ENCODE measurements at places on chromosomes 16 and 17.

DNA sequence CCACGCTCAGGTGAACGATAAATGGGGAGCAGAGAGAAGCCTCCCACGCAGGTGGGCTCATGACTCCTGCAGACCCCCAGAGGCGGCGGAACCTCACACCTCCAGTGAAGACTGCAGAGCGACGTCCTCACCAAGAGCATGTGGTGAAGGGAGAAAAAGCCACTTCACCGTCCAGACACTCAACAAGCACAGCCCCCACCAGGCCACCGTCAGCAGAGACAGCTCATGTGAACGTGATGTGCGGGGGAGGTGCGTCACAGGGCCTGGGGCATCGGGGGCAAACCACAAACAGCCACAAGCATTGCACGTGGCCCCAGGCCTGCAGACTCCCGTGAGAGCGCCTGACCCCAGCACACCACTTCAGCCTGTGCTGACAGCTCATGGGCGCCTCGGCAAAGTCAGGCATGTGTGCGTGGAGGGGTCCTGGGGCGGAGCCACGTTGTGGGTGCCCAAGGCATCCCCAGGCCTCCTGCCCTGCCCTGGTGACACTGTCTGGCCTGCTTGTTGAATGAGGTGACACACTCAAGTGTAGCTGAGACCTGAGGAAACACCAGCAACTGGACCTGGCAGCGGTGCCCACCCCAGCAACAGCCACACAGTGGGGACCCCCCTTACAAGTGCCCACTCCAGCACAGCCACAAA, 19.0 kb downstream of the LMF1 start:
- H3K4me3 ChIP-seq, result no peak overlapping the region
- peaks cover 2% of the 10 kb centered on the region for H3K4me1 ChIP-seq
- no peak for DNase-seq
- H3K36me3 ChIP-seq, result peaks cover 23% of the 10 kb centered on the region
- H3K27me3 ChIP-seq, result no peaks in the 10 kb centered on the region
- H3K27ac ChIP-seq, result no peak overlapping the region

DNA sequence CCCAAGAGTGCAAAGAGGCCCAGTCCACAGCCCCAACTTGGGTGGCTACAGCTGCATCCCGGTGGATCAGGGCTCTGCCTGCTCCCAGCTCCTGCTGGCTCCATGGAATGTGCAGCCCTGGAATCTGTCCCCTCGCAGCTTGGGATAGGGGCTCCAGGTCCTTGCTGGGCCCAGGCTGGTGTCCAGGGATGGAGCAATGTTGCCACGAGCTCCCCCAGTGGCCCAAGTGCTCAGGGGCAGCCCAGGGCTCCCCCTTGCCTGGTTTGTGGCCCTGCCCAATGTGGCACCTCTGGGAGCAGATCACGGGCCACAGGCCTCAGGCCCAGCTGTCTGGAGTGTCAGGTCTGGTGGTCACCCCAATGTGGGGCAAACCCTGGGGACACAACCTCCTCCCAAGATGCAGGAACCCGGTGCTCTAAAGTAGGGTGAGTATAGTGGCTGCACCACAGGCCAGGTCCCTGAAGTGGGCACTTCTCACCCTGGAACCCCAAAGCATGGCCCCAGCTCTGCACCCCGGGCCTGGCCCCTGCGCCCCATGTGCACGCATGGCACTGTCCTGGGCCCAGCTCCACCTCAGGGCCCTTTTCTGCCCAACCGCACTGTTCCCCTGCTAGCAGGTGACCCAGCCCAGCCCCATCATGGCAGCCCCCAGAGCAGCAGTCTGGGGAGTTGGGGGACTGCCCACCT, 14.8 kb upstream of the DNAH9 start:
- no peak overlapping the region for H3K4me3 ChIP-seq
- no peak for DNase-seq
- H3K27ac ChIP-seq, result no peak overlapping the region
- no peaks in the 10 kb centered on the region for H3K4me1 ChIP-seq
- no peaks in the 10 kb centered on the region for H3K27me3 ChIP-seq

GRCh38 chr17:29243792-29244191, 2.9 kb upstream of the CRYBA1 start:
- DNase-seq, result no peak
- H3K4me3 ChIP-seq, result no peak overlapping the region
- H3K27me3 ChIP-seq, result no peaks in the 10 kb centered on the region
- H3K4me1 ChIP-seq, result no peaks in the 10 kb centered on the region

GRCh38 chr17:2089021-2089422, 34.1 kb downstream of the HIC1 start:
- peaks cover 76% of the 10 kb centered on the region for H3K4me1 ChIP-seq
- peak overlapping the region; percentile 39 for H3K4me3 ChIP-seq
- no peaks in the 10 kb centered on the region for H3K27me3 ChIP-seq
- peaks cover 11% of the 10 kb centered on the region for H3K36me3 ChIP-seq
- DNase-seq, result peak; percentile 93

- DNase-seq, result peak; percentile 51
- H3K4me3 ChIP-seq, result no peak overlapping the region
- peaks cover 3% of the 10 kb centered on the region for H3K4me1 ChIP-seq
- no peak overlapping the region for H3K27ac ChIP-seq
- no peaks in the 10 kb centered on the region for H3K27me3 ChIP-seq
- H3K36me3 ChIP-seq, result no peaks in the 10 kb centered on the region
Measured at GRCh38 chr17:69434164-69434579, 19.7 kb downstream of the MAP2K6 start.

DNA sequence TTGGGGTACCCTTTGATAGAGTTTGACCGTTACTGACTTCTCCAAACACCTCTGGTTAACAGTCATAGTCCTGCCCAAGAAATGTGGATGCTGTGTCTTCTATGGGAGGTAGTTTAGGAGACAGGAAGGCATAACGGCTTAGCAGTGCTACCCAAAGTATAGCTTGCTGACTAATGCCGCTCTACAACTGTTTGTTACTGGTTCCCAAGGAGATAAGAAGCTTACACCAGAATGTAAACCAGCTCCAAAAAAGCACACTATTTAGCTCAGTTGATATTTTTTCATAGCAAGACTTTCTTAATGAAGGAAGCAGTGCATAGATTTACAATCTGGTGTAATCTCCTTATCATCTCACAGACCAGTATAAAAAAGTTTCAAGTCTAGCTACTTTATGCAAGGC, 95.7 kb downstream of the HS3ST3B1 start:
- H3K27ac ChIP-seq, result no peak overlapping the region
- H3K4me3 ChIP-seq, result no peak overlapping the region
- H3K27me3 ChIP-seq, result no peaks in the 10 kb centered on the region
- no peaks in the 10 kb centered on the region for H3K36me3 ChIP-seq

GRCh38 chr17:82615084-82616020, 32.9 kb downstream of the WDR45B start:
- H3K4me1 ChIP-seq, result peaks cover 4% of the 10 kb centered on the region
- no peak overlapping the region for H3K27ac ChIP-seq
- no peak overlapping the region for H3K4me3 ChIP-seq

- peak; percentile 20 for DNase-seq
- H3K4me1 ChIP-seq, result peaks cover 11% of the 10 kb centered on the region
- peak overlapping the region; percentile 98 for H3K27ac ChIP-seq
Measured at GRCh38 chr16:31713945-31714902, 159.4 kb upstream of the ZNF267 start.

GRCh38 chr16:19884611-19885450, at the start of gene GPRC5B:
TSS of gene GPRC5B (minus strand) at chr16:19884848. CDS start at chr16:19872845, 12,003 bp downstream.
- H3K36me3 ChIP-seq, result peaks cover 13% of the 10 kb centered on the region
- peak; percentile 81 for DNase-seq
- H3K4me3 ChIP-seq, result peak within 1 kb of the TSS; percentile 84
- peaks cover 37% of the 10 kb centered on the region for H3K4me1 ChIP-seq
- peaks cover 15% of the 10 kb centered on the region for H3K27me3 ChIP-seq
- H3K27ac ChIP-seq, result peak within 1 kb of the TSS; percentile 88

DNA sequence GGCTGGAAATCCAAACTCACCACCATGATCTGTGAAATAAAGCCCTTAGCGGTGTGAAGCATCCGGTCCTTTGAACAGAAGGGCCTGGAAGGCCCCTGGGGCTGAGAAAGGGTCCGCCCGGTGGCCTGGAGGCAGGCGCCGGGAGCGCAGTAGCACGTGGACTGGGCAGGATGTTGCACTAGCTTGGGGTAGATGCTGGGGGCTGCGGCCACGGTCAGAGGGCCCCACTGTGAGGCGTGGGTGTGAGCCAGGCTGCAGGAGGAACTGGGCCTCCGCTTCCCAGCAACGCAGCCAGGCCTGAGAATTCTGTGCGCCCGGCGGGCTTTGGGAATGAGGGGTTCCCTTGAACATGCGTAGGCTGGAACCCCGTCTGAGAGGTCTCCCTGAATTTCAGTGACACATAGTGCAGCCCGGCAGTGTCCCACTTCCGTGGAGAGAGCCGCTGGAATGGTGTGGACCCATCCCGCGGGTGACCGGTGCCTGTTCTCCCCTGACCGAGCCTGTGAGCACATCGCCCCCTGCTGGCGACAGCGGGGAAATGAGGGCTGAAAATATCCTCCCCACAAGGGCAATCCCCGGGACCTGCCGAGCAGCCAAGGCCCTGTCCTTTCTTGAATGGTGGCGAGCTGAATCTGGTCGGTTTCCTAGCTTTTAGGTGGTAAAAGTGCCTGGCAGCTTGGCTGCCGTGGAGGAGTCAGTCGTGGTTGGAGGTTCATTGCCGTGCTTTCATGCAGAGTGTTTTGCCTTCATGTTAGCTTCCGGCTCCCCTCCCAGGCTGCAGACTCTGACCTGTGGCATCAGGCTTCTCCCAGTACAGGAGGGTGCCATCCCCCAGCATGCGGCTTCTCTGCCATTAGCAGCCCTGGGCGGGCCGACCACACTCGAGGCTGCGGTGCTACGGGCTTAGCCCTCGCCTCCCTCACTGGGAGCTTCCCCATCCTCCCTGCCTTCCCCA, 43.8 kb downstream of the DNAJA2 start:
- H3K36me3 ChIP-seq, result peaks cover 44% of the 10 kb centered on the region
- no peaks in the 10 kb centered on the region for H3K27me3 ChIP-seq
- H3K27ac ChIP-seq, result no peak overlapping the region
- DNase-seq, result peak; percentile 35
- H3K4me1 ChIP-seq, result no peaks in the 10 kb centered on the region
- no peak overlapping the region for H3K4me3 ChIP-seq

DNA sequence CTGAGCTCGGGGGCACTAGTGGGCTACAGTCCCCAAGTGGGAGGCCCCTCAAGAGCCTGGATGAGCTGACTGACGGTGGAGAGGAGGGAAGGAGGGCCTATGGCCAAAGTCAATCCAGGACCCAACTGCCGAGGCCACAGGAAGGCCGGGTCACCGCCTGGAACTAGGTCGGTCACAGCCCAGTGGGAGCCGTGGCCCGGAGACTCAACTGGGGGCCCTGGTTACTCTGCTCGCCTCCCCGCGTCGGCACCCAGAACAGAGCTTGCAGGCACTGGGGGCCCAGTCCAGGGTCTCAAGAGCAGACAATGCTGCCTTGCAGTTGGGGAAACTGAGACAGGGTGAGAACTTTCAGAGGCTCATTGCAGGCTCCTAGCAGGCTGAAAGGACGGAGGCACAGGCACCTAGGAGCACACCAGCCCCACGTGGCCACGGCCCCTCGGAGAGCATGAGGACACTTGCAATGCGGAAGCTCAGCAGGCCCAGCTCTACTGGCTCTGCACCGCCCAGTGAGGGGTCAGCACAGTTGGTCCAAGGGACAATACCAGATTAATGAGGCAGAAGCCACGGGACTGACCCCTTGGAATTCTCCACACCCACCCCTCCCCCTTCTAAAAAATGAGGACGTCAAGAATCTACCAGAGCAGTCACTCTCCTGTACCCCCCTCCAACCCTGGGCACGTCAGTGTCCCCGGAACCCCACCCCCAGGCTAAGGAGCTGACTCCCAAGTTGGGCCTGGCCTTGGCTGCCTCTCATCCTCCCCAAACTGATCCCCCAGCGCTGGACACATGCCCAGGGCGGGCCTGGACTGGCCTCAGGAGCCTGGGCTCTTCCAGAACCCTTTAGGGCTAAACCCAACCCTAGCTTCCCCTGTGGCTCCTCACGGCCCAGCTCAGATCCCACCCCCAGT, 2.2 kb downstream of the HS3ST6 start:
- no peak for DNase-seq
- H3K4me3 ChIP-seq, result no peak overlapping the region
- peaks cover 78% of the 10 kb centered on the region for H3K27me3 ChIP-seq
- peaks cover 11% of the 10 kb centered on the region for H3K4me1 ChIP-seq

- no peaks in the 10 kb centered on the region for H3K36me3 ChIP-seq
- no peak overlapping the region for H3K27ac ChIP-seq
- no peak overlapping the region for H3K4me3 ChIP-seq
- peaks cover 44% of the 10 kb centered on the region for H3K4me1 ChIP-seq
- no peak for DNase-seq
- H3K27me3 ChIP-seq, result no peaks in the 10 kb centered on the region
Measured at GRCh38 chr16:85398688-85399582, 214.2 kb upstream of the GSE1 start.

GRCh38 chr17:39687101-39687545, 734 bp downstream of the PGAP3 start:
- H3K4me1 ChIP-seq, result peaks cover 18% of the 10 kb centered on the region
- no peak for DNase-seq
- peaks cover 28% of the 10 kb centered on the region for H3K36me3 ChIP-seq

- peak overlapping the region; percentile 92 for H3K27ac ChIP-seq
- no peaks in the 10 kb centered on the region for H3K36me3 ChIP-seq
- peak; percentile 98 for DNase-seq
Measured at GRCh38 chr17:10114931-10115535, 83.4 kb downstream of the GAS7 start.

DNA sequence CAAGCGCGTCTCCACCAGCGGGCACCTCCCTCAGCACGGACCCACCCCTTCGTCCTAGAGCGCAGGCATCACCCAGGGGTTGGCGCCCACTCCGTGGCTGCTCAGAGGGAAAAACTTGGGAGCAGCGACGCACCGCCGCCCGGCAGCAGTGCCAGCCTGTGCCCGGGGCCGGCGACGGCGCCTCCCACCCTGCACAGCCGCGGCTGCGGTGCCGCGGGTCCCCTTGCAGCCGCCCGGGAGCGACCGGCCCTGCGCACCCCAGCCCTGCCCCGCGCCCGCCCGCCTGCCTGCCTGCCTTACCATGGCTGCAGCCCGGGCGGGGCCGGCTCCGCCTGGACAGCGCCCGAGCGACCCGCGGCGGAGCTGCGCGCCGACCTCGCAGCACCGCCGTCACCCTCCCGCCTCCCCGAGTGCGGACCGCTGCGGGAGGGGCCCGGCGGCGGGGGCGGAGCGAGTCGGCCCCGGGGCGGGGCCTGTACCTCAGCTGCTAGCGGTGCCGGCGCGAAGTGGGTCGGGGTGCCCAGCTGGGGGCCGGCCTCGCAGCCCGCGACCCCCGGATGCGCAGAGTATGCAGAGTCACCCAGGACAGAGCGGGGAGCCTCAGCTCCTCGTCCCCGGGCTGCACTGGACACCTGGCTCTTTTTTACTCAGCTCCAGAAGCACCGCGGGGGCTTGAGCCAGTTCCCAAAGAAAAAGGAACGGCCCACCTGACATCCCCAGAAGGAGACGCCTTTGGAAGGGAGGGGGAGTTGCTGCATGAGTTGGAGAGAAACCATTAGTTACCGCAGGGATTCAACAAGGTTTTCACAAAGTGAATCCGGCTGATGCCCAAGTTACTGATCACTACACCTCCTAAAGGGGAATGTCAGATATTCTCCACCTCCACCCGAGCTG, 17.5 kb upstream of the MTMR4 start:
- peak overlapping the region; percentile 70 for H3K27ac ChIP-seq
- H3K27me3 ChIP-seq, result peaks cover 10% of the 10 kb centered on the region
- no peaks in the 10 kb centered on the region for H3K36me3 ChIP-seq
- H3K4me1 ChIP-seq, result peaks cover 83% of the 10 kb centered on the region
- H3K4me3 ChIP-seq, result peak overlapping the region; percentile 46

Data from muscle of leg (tissue), 16 donors.